ENCODE measurements at places on chromosomes 5 and 9. TPM values are rescaled to one million over a fixed set of nuclear protein-coding genes. Genes with fewer than 3 reads are reported as not detected.

DNA sequence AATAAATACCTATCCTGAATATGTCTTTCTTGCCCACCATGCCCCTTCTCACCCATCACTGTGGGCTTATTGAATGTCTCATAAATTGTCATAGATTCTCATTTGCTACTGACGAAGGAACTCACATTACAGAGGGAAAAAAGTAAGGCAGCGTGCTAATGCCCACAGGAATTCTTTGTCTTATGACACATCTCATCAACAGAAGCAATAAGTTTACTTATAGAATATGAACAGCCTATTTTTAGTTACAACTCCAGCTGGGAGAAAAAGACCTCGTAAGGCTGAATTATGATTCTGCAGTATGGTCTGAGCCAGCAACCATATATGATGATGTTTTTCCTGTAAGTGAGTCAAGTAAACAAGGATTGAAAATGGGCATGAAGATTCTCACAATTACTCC, 22.4 kb upstream of the ATG10 start:
- no peak for DNase-seq

- DNase-seq = no peak
Measured at GRCh38 chr9:24721621-24722020, 175.9 kb upstream of the IZUMO3 start.

DNA sequence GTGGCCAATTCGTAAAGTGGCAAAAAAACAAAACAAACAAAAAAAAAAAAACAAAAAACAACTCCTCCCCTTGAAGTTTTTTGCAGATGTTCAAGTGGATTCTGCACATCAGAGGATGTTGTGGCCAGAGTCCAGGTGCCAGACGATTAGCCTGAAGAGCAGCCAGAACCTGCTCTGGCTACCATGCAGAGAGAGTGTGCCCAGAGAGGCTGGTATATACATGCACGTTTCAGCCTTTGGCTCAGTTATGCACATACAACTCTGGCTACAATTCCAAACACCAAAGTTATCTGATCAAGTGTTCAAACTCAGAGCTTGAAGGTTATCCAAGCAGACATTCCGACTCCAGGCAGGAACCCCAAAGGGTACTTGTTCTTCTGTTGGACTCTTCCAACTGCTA, 34.7 kb downstream of the GGTA1 start:
- no peak for DNase-seq

DNA sequence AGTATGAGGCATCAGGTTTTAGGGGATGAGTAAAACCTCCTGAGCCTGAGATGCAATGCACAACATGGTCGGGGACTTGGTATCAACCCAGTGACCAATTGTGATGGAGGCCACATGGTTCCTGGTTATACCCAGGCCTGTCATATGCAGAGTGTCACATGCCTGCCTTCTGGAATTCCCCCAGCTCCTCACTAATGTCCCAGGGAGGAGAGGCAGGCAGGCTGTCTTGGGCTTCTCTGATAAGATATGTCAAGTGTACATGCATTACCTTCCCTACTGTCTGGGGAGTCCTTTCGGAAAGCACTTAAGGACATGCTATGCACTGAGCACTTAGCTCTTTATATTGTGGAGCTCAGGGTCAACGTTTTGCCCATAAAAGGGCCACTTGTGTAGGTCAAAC, 14.2 kb upstream of the PALM2AKAP2 start:
- no peak for DNase-seq

- DNase-seq = peak; percentile 69
Measured at GRCh38 chr5:35012796-35013195, 35.0 kb downstream of the AGXT2 start.

DNA sequence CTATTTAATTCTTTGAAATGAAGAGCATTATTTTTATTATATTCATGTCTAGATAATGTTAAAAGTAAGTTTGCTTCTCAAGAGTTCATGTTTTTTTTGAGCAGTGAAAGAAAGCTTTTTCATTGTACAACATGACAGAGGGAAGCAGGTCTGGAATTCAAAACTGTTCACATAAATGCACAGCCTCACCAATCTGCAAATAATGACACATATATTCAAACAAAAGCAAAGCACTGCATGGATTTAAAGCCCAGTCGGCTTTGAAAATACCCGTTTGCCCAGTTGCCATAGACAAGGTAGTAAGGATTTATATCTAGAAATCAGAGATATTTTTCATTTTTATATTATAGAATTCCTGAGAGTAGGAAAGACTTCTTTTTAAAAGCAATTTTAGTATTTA, 201.8 kb downstream of the CD180 start:
- DNase-seq = no peak

DNA sequence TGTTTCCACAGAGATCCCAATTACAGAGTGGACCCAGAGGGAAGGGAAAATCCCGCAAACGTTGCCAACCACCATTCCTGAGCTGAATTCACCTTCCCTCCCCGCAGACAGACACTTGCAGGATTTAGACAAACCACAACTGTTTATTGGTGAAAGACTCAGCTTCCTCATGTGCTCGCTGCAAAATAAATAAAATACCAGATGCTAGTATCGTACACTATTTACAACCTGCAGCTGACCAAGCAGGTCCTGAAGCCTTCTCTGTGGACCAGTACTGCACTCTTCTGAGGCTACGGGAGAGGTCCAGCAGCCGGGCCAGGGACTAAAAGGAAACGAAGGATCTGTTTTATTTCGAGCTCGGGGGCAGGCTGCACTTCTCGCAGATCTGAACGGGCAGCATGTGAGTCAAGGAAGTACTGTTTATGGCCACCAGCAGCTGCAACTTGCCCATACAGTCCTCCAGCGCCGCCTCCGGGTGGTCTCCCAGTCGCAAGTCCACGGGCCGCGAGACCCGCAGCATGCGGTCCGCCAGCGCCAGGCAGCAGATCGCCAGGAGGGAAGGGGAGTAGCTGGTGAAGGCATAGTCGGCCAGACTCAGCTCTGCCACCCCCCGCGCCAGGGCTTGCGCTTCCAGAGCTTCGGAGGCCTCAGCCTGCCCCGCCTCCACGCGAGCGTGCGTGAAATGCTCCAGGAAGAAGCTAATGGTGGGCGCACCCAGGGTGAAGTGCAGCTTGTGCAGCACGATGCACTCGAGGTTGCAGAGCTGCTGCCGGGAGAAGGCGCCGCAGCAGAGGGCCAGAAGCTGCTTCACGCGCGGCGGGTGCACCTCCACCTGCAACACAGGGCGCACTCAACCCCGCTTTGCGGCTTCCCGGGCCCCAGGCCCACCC, 2.1 kb downstream of the CCNO start:
- DNase-seq = no peak

Gene SLCO6A1
- polyA plus RNA-seq = not detected

Gene ZNF474
- not detected for polyA plus RNA-seq

All from heart left ventricle (tissue), 16 donors.